ENCODE measurements at places on chromosomes 4 and X. TPM values are rescaled to one million over a fixed set of nuclear protein-coding genes. Genes with fewer than 3 reads are reported as not detected.

GRCh38 chr4:168535689-168536088, 38.8 kb downstream of the PALLD start:
- no peak for DNase-seq

DNA sequence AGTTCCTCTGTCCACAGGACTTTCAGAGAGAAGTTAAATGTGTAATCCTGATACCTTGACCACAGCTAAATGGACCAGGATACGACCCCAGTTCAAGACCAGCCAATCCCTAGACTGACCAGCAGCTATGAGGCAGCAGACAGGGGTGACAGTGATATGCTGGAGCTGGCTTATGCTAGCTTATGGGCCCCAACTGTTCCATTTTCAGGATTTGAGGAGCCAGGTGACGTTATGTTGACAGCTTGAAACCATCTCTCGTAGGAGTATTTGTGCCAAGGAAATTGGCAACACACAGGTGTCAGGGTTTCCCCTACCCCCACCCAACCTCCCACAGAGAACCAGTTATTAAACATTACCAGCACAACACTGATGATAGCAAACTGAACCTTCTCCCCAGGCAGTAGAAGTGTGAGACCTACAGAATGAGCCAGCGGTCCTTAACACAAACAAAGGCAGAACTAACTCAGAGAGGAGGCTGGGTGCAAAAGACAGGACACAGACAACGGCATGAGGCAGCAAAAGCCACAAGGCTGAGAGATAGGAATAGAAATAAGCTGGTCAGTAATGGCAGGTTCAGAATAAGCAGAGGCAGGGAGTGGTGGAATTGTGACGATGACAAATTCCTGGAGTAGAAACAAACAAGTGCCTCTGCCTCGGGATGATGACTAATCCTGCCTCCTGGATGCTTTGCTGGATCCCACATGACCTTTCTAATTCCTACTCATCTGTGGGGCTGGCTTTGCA, 85.6 kb upstream of the CPEB2 start:
- DNase-seq = no peak

DNA sequence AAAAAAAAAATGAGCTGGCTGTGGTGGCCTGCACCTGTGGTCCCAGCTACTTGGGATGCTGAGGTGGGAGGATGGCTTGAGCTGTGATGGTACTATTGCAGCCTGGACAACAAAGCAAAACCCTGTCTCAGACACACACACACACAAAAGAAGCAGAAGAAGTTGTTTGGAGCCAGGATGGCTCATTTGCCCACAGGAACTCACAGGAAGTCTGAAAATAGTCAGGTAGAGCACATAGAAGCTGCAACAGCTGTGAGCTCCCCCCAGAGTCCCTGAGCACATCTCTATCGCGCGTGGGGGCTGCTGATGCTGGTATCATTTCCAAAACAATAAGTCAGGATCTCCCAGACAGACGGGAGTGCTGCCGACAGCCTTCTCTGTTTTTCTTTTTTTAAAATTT, 13.4 kb upstream of the DHRSX start:
- DNase-seq = no peak

- no peak for DNase-seq
These were observed 328.5 kb downstream of the PPP3CA start for GRCh38 chr4:101018836-101019235.

DNA sequence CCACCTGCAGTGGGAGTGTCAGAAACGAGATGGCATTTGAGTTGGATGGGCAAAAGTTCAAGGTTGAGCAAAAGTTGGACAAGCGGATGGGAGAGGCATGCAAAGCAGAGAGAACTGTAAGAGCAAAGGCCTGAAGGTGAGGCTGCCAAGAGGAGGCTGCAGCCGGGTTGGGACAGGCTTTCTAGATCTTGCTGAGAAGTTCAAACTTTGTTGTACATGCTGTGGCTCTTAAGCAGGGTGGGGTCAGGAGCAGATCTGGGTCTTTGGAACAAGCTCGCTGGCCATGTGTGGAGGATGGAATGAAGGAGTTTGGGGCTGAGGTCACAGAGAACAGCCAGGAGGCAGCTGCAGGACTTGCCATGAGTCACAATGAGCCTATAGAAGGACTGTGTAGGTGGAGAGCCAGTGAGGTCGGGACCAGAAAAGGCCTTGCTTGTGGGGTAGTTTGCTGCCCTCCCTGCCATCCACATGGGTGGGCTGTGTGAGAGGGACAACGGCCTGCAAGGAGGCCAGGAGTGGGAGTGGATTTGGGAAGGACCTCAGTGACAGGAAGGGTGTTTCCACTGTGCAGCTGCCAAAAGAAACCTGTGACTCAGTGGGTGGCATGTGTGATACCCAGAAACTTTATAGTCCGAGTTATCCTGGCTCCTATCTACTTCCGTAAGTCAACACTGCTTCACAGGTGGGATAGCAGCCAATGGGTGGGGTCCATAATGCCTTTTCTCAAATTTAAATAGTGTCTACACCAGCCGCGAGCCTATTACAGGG, 210.4 kb downstream of the MID1IP1 start:
- no peak for DNase-seq

DNA sequence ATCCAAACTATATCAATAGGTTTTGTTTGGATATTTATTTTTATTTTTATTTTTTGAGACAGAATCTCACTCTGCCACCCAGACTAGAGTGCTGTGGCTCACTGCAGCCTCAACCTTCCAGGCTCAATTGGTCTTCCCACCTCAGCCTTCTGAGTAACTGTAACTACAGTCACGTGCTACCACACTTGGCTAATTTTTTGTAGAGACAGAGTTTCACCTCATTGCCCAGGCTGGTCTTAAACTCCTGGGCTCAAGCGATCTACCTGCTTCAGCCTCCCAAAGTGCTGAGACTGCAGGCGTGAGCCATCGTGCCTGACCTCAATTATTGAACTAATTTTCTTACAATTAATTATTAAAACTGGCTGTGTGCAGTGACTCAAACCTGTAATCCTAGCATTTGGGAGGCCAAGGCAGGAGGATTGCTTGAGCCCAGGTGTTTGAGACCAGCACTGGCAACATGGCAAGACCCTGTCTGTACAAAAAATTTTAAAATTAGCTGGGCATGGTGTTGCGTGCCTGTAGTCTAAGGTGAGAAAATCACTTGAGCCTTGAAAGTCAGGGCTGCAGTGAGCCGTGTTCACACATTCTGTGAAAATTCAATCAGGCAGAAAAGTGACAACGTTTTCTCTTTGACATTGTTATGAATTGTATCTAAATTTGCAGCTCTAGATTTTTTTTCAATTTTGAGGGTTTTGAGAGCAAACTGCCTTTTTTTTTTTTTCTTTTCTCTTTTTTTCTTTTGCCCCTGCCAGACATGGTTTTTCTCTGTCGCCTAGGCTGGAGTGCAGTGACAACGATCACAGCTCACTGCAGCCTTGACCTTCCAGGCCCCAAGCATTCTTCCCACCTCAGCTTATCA, 66.0 kb downstream of the UBE2K start:
- DNase-seq = no peak

DNA sequence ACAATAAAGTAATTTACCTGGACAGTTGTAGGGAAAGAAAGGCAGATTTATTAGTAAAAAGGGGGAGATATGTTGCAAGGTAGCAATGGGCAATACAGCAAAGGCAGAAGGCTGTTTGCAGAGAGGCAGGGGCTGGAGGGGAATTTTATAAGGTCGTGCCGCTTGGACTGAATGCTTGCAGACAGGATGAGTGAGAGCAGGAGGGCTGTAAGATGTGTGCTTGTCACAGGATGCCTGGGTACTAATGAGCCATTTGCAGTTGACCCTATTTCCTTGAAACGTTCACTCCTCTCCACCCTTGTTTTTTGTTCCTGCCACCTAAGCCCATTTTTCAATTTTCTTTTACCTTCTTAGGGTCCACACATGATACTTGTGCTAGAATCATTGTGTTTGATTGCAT, 214.7 kb downstream of the TRAM1L1 start:
- no peak for DNase-seq

GRCh38 chr4:26763063-26763462, 97.6 kb upstream of the STIM2 start:
- DNase-seq = no peak

GRCh38 chr4:94856030-94856429, 98.3 kb downstream of the BMPR1B start:
- no peak for DNase-seq

GRCh38 chrX:134146493-134146892, 90.5 kb upstream of the CCDC160 start:
- no peak for DNase-seq

CSN3 gene
- not detected for total RNA-seq

ANOS1 gene
- total RNA-seq = 4.9 TPM

GALNT7 gene
- 5.1 TPM for total RNA-seq

ARHGAP36 gene
- not detected for total RNA-seq

POLA1 gene
- total RNA-seq = 6.0 TPM

ATOH1 gene
- not detected for total RNA-seq

HHIP gene
- not detected for total RNA-seq

RBMXL3 gene
- not detected for total RNA-seq

MMAA gene
- 8.5 TPM for total RNA-seq

Measured in Right ventricle myocardium inferior (tissue), 1 donor.